ENCODE measurements at places on chromosomes 2 and 18.

GRCh38 chr2:136016836-136017235 lies 31.4 kb upstream of the DARS1 start:
- DNase-seq, result no peak

GRCh38 chr18:62566199-62566598 lies 43.4 kb downstream of the ZCCHC2 start:
- no peak for DNase-seq

GRCh38 chr2:24818721-24819167 lies 25.5 kb downstream of the CENPO start:
- DNase-seq, result no peak

DNA sequence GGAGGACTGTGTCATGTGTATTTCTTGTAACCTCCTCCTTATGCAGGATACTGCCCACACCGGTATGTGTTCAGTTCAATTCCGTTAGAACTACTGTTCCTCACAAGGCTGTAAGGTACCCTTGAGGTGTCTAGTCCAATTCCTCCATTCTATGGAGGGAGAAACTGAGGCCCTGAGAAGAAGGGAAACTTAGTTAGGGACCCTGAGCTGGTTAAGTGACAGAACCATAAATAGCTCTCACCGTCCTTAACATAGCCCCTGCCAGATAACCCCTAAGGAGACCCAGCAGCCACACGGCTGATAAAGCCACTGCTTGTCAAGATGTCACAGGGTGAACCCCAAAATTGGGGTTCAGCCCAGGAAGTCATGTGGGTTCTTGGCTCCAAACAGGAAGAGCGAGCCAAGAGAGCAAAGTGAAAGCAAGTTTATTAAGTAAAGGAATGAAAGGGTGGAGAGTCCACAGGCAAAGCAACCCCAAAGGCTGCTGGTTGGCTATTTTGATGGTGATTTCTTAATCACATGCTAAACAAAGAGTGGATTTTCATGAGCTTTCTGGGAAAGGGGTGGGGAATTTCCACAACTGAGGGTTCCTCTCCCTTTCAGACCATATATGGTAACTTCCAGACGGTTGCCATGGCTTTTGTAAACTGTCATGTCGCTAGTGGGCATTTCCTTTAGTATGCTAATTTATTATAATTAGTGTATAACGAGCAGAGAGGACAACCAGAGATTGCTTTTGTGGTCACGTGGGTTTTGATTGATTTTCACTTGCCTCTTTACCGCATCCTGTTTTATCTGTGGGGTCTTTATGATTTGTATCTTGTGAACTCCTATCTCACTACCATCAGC lies 83.4 kb upstream of the RTN4 start:
- DNase-seq, result no peak

DNA sequence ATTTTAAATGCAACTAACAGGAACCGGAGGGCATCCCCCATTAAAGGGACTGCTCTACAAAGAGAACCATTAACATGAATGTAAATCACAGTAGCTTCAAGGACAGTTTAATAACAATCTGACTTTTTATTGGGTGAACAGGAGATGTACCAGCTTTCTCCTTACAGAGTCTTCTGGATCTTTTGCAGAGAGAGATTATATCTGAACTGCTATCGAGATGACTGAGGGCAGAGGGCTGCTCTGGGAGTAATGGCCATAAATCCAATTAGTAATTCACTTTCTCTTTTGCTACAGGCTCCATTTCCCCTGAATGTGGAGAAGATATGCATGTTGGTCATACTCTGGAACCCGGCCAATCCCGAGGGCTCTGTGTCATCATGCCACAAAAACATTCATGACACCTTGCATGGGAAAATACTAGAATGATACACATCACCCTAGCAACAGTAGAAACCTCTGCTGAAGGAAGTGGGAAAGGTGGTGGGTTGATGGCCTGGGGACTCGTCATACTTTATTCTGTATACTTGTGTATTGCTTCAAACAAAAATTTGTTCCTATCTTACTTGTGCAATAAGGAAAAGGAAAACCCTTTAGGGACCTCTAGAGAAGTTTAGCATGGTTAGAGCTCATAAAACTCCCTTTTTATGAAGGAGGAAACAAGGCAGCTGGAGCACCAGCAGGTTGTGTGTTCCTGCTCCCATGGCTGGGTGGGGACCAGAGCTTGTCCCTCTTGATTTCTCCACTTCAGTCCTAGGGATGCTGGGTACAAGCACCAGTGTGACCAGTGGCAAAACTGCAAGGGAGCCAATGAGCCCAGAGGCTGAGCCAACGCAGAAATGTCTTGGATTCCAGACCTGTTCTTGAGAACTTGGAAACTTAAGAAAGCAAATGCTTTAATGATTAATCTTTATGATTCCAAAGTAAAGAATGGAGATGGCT lies 26.0 kb downstream of the CTAGE1 start:
- DNase-seq, result no peak

DNA sequence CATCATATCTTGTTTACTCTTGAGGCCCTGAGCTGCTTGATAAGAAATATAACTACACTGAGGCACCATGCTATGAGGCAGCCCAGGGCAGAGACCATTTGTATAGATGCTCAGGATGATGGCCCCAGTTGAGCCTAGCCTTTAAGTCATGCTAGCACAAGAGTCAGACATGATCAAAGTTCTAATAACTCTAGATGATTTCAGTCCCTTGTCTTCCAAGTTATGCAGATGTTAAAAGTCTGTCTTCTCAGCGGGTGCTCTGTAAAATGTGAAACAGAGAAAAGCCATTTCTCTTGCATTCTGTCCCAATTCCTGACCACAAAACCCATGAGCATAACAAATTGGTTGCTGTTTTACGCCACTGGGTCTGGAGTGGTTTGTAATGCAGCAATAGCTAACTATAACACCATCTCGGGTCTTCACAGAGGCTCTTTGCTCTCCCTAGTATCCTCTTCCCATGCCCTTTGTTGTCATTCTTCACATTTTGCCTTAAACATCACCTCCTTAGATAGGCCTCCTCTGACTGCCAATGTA lies 49.6 kb downstream of the NXPH2 start:
- no peak for DNase-seq

GRCh38 chr2:120776649-120777048 lies 41.0 kb downstream of the GLI2 start:
- DNase-seq, result no peak

- DNase-seq, result no peak
These were observed 45.8 kb downstream of the PTPN2 start for GRCh38 chr18:12838178-12838634.

- no peak for DNase-seq
These were observed 381.2 kb upstream of the NETO1 start for GRCh38 chr18:73249030-73249429.

DNA sequence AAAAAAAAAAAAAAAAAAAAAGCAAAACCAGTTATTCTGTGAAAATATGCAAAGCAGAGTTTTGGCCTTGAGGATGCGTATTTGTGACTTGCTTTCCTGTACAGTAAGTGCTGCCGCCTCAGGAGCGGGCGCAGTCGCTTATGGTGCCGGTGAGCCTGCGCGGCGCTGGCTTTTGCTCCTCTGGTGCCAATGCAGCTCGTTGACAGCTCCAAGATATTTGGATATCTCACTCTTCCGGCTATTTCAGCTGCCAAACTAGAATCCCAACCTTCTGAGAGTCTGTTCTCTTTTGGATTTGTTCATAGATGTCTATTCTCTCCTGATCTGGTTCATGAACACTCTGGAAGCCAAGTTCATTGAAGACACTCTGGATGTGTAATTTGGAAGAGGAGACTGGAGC lies 184.1 kb downstream of the AGAP1 start:
- no peak for DNase-seq

GRCh38 chr18:55547705-55548056 lies 40.3 kb downstream of the TCF4 start:
- DNase-seq, result no peak

GRCh38 chr2:156907806-156908205 lies 349.7 kb upstream of the GALNT5 start:
- DNase-seq, result no peak

GRCh38 chr2:42142547-42143184 lies 26.5 kb upstream of the EML4 start:
- DNase-seq, result no peak

GRCh38 chr2:205665791-205666190 lies 16.5 kb upstream of the NRP2 start:
- DNase-seq, result no peak

DNA sequence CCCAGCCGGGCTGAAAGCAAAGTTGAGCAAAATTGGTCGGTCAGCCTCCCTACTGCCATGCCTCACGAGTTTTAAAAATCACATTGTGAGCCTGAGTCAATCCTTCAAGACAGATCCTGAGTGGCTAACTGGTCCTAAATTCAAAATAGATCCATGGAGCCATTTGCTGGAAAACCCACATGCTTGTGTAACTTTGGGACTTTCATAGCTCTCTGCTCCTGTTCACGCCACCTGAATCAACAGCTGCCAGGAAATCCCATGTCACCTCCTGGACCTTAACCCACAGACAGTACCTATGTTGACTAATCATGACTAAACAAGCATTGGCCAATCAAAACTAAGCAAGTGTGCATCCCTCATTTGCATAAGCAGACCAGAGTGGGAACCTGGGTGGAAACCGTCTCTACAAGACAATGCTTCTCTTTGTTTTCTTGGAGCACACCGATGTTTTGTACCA lies 42.8 kb upstream of the LDLRAD4 start:
- no peak for DNase-seq

- DNase-seq, result no peak
These were observed 33.1 kb upstream of the SMAD7 start for GRCh38 chr18:48983793-48984437.

Measured in NCI-H1930 (cell line).